NCI-H524 (cell line): ENCODE measurements at places on chromosomes 2 and 18.

DNA sequence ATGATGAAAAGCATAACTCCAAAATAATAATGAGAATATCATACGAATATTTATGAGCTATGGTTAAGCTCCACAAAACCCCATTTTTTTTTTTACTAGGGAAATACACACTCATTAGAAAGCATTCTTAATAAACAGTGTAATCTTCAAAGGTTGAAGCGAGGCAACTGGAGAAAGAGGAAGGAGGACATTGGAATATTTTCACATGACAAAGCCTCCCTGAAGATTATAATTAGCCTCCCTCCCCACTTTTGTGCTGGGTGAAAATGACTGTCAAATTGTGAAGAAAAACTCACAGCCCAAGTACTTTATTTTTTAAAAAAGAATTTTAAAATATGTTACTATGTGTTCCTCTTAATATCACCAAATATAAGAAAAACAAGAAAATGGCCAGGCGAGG is 64.1 kb upstream of the NFU1 start:
- no peak for DNase-seq

GRCh38 chr2:232420073-232420454 is 13.4 kb downstream of the ALPG start:
- DNase-seq: no peak

DNA sequence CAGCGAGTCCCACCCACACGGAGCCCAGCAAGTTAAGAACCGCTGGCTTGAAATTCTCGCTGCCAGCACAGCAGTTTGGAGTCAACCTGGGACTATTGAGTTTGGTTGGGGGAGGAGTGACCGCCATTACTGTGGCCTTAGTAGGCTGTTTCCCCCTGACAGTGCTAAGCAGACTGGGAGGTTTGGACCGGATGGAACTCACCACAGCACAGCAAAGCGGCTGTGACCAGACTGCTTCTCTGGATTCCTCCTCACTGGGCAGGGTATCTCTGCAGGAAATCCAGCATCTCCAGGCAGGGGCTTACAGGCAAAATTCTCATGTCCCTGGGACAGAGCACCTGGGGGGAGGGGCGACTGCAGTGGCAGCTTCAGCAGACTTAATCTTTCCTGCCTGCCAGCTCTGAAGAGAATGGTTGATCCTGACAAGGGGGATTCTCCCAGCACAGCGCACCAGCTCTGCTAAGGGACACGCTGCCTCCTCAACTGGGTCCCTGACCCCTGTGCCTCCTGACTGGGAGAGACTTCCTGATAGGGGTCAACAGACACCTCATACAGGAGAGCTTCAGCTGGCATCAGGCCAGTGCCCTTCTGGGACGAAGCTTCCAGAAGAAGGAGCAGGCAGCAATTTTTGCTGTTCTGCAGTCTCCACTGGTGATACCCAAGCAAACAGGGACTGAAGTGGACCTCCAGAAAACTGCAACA is 425.4 kb downstream of the NYAP2 start:
- no peak for DNase-seq

GRCh38 chr2:85534099-85534498 is 4.9 kb upstream of the MAT2A start:
- no peak for DNase-seq

DNA sequence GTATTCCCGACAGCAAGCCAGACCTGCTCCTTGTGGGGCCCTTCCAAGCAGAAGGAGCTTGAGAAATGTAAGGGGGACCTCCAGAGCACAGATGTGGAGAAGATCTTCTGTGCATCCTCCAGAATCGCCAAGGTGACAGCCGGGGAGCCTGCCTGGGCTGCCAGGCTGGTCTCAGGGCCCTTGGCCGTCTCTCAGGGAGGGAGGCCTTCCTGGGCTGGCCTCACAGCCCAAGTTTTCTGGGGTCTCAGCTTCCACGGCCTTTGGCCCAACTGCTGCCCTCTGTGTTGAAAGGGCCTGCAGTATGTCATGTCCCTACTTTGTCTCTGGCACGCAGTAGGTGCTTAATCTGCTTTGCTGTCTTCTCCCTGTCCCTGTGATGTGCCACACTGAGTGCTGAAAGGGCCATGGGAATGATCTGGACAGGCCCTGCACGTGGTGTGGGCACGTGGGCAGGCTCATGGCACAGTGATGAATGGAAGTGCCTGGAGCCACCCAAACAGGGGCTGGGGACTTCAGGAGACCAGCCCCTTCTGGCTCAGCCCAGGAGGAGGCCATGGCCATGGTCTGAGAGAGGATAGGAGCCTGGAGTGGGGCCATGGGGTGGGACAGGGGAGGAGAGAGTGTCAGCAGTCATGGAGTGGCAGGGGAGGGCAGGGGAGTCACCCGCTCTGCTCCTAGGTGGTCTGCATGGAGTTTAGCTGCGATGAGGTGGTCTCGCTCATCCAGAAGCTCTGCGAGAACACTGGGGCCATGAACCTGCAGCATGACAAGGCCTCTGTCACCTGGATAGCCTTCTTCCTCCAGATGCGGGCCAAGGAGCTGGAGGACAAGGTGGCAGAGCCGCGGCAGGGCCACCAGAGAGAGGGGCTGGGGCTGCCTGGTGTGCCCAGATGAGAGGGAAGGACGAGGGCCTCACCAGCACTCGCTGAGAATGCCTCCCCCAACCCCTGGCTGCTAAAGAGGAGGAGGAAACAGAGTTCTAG is 35.4 kb downstream of the HJURP start:
- DNase-seq: no peak

- no peak for DNase-seq
These were observed 1.1 kb upstream of the SPAST start for GRCh38 chr2:32061973-32062861.
